ENCODE measurements at places on chromosomes 12 and 14.

- DNase-seq: no peak
These were observed 260.0 kb upstream of the PLEKHG7 start for GRCh38 chr12:92442782-92443181.

- peak; percentile 55 for DNase-seq
These were observed 9.5 kb downstream of the TRMT61A start for GRCh38 chr14:103538291-103539055.

DNA sequence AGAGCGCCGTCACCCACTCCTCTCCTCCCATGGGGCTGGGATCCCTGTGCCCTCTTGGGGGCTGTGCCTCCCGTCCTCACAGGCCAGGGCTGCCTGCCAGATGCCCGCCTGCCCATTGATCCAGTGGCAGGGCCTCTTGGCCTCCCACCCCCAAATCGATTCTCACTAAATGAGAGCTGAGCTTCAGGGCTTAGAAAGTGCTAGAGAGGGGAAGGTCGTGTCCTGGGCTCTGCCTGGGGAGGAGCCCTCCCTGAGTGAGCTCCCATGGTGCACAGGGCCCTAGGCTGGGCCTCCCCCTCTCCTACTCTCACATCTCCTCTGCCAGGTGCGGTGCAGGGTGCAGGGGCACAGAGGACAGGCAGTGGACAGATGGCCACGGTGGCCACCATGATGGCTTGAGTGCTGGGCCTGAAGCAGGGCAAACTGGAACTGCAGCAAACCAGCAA lies 9.2 kb downstream of the BEGAIN start:
- DNase-seq: peak; percentile 10

DNA sequence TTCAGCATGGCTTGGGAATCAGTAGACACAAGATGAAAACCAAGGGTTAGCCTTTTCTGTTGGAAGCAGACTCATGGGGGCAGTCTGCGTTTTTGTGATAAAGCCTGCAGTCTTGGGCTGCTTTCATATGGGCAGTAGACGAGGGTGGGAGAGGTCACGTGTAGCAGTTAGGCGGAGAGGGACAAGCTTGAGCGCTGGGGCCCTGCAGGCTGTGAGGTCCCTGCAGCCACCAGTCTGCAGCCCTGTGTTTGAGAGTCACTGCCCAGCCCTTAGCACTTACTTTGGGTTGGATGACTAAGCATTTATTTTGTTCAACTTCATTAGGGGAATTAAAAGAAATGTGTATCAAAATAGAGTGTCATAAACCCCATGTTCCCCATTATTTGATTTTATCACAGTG lies 37.2 kb downstream of the EP400 start:
- DNase-seq: no peak

- DNase-seq: no peak
These were observed 372.9 kb upstream of the FAR2 start for GRCh38 chr12:28776220-28776619.

DNA sequence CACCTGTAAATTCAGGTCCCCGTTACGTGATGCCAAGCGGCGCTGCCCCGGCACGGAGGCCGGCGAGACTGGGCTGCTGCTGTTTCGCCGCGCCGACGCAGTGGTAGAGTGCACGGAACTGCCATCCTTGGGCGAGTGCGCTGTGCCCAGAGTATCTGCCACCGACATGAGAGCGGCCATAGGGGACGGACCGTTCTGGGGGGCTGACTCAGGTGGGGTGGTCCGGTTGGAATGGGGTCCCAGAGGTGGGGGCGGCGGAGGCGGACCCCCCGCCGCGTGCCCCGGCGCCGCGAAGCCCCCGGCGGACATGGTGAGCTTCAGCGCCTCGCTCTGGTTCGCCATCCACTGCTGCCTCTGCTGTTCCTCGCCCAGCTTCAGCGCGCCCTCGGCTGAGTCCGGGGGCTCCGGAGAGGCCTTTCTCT lies 2.8 kb downstream of the IRF2BPL start:
- DNase-seq: no peak

DNA sequence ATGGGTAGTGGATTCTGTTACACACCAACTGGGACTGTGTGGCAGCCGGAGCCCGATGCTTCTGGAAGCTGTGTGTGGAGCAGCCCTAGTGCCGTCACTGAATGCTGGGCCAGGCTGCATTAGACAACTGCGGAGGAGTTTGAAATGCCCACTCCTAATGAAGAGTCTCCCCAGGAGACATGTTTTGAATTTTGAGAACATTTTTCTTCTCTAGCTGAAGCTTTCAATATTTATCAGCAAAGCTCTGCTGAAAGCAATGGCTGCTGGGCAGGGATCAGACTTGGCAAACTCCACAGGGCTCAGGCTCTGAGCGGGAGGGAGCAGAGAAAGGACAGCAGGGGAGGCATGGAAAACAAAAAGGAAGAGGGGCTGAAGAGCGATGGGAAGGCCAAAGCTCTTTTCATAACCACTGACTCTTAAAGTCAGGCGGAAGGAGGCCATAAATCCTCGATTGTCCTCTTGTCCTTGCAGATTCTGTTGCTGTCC lies 189.1 kb downstream of the MON2 start:
- no peak for DNase-seq

- DNase-seq: no peak
These were observed 78.6 kb downstream of the IFNG-AS1 start for GRCh38 chr12:68067762-68068376.

GRCh38 chr14:57833323-57833722 lies 32.6 kb downstream of the SLC35F4 start:
- peak; percentile 36 for DNase-seq

DNA sequence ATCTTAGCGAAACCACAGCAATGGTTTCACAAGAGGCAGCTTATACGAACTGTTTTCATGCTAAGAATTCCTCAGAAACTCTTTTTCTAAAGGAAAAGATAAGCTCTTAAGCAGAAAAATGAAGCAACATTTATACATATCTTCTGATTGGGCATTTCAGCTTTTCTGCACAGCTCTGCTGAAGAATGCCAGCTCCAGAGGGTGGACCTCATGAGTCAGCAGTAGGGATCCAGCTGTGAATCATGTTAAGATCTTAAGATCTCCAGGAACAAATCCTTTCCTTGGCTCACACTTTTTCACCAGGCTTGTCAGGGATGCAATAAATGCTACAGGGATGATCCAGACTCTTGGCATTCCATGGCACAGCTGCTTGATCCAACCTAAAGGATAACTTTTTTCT lies 477.1 kb upstream of the CCDC196 start:
- no peak for DNase-seq

GRCh38 chr14:32584079-32584478 lies 255.0 kb downstream of the AKAP6 start:
- DNase-seq: no peak

DNA sequence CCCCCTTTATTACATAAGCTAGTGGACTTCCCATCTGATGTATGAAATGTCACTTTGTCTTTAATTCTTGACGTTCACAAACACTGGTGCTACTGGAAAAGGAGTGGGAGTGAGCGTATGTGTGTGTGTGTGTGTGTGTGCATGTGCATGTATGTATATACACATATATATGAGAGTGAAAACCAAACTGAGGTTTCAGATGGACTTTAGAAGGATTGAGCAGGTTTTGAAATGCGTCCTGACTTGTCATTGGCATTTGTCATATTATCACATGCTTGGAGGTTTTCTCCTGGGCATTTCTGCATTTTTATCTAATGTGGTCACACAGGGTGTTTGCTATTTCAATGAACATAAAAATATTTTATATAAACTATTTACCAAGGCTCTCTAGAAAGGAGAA lies 1085.9 kb downstream of the BCL11B start:
- DNase-seq: no peak

- no peak for DNase-seq
These were observed 183.0 kb upstream of the ARID2 start for GRCh38 chr12:45546545-45546944.

DNA sequence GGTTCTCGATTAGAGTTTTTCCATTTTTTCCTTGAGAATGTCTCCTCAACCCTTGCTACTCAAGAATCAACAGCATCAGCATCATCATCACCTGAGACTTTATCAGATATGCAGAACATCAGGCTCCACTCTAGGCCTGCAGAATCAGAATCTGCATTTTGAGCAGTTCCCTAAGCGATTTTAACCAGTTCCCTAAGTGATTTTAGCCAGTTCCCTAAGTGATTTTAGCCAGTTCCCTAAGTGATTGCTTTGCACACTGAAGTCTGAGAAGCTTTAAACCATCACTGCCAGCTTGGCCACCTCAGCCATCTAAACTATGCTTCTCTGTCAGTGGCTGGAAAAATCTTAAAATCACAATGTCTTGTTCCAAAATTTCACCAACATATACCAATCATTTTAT lies 29.4 kb upstream of the SLC38A1 start:
- no peak for DNase-seq

- DNase-seq: no peak
These were observed 96.3 kb downstream of the ESRRB start for GRCh38 chr14:76472199-76472723.

DNA sequence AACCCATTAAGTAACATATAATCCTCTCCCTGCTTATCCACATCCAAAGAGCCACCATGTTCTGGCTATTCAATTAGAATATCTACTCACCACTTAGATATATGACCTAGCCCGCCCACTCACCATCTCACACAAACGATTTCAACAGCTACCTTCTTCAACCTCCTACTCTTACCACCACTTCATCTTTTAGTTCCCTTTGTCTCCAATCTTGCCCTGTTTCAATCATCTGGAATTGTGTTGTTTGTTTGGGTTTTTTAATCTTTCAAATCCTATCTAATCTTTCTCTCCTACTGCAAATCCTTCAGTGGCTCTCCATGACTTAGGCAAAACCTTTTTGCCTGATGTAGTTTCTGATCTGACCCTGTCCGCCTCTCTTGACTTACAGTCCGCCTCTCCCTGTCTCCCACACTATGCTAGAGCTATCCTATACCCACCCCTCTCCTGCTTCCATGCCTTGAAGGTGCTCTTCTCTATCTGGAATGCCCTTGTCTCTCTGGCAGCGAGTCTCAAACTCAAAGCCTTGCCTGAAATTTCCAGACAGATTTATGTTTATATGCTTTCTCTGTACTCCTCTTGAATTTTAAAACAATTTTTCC lies 161.0 kb upstream of the CRY1 start:
- DNase-seq: no peak

- DNase-seq: no peak
These were observed 148.0 kb downstream of the SLC38A4 start for GRCh38 chr12:46677749-46678148.

GRCh38 chr14:59199205-59199604 lies 10.7 kb downstream of the DAAM1 start:
- no peak for DNase-seq

DNA sequence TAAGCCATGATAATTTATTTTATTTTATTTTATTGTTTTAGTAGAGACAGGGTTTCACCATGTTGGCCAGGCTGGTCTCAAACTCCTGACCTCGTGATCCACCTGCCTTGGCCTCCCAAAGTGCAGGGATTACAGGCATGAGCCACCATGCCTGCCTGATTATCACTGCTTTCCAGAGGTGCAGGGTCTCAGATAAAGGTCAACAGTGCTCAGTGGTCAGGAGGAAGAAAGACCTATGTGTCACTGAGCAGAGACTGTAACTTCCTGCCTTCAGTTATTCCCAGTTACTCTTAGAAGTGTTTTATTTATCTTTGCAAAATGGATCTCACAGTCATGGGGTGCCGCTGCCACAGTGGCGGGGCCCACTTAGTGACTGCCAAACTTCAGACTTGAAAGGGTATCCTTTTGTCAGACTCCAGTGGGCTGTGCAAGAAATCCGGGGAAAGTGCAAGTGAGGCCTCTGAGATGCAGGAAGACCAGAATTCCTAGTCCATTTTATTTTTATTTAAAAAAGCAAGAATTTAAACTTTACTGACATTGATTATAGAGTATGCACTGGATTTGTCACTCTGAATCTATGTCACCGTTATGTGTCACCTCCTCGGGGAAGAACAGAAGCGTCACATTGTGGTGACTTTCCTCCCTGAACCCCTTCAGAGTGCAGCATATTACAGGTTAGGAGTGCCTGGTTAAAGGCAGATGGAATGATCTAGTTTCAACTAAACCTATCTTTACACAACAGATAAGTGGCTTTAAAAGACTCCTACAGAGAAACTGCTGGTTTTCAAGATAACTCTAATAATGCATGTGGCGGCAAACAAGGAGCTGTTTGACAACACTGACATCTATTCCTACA lies 59.1 kb upstream of the BICD1 start:
- no peak for DNase-seq

DNA sequence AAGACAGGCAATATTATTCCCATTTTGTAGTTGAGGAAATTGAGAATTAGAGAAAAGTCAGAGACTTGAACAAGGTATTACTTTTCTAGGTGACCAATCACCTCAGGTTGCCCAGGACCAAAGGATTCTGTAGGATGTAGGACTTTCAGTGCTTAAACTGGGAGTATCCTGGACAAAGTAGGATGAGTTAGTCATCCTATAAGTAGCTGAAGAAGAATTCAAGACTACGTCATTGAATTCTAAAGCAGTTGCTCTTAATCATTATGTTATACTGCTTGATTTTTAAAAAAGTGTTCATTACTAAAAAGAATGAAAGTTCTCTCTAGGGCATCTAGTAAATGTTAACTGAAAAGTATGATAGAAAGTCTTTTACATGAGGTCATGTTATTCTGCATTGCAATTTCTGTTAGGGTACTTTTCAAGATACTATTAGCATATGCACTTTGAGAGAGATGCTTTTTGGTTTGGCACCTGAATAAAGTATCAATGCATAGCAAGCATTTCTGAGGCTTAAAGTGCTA lies 101.7 kb downstream of the RTN1 start:
- DNase-seq: no peak

Measured in femur (tissue), 1 donor.